Right lung (tissue), 10 donors: ENCODE measurements at places on chromosomes 2 and 18. TPM values are rescaled to one million over a fixed set of nuclear protein-coding genes. Genes with fewer than 3 reads are reported as not detected.

DNA sequence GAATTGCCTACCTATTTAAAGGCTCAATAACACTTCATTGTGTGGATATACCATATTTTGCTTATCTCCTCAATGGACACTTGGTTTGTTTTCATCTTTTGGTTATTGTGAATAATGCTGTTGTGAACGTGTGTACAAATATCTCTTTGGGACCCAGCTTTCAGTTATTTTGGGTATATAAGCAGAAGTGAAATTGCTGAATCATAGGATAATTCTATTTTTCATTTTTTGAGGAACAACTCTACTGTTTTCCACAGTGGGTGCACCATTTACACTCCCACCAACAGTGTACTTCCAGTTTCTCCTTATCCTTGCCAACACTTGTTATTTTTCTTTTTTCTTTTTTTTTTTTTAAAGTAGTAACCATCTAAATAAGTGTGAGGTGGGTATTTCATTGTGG lies 29.0 kb downstream of the PTPN4 start:
- no peak for DNase-seq

RTP5 gene
- not detected for polyA plus RNA-seq

GRCh38 chr2:71611247-71611646 lies 157.9 kb downstream of the DYSF start:
- no peak for DNase-seq

- DNase-seq = no peak
These were observed 92.7 kb downstream of the FAM210A start for GRCh38 chr18:13633700-13634099.

- no peak for DNase-seq
These were observed 27.0 kb upstream of the DPYSL5 start for GRCh38 chr2:26820932-26821331.

EVX2 gene
- not detected for polyA plus RNA-seq

DNA sequence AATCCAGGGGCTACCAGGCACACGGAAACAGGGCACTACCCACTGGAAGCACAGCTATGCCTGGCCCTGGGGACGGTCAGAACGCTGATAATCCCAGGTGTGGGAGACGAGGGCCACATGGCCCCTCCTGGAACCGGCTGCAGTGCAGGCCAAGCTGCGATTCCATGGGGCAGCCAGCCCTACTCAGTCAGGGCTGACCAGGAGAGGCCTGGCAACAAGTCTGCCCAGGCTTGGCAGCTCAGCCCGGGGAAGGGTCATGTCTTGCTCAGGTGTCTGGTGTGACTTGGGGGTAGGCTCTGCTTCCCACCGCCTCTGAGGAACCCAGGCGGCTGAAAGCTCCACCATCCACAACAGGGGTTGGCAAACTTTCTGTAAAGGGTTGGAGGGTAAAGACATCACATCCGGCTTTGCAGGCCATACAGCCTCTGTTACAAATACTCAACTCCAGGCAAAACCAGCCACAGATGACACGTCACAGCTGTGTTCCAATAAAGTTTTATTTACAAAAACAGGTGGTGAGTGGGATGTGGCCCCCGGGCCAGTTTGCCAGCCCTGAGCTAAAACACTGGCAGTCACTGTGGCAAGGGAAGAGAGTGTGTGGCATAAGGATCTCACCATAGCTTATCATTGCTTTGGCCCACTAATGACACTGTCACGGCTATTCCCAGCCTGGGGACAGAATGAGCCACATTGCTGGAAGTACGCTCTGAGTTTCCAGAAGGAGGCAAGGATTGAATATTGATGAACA lies 85.2 kb downstream of the NDUFA10 start:
- no peak for DNase-seq

DNA sequence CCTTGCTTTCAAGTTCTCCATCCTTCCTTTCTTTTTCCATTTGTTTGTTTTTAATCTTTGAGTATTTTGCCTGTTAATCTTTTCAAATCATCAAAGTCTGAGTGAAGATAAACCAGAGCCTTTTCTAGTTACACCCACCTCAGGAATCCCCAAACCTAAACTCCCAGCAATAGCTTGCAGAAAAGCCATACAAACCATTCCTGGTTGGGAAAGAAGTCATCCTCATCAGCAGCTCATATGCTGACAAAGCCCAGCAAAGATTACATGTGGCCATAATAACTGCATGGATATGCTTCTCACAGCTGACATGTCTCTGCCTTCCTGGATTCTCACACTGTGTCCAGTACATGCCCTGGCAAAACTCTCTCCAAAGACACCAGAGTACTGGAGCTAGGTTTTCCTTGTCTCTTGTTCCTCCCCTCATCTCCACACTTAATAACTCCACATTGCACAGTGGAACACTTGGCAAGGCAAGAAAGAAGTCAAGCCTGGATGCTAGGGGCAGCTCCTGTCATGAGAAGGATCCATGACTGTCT lies 126.4 kb upstream of the TLK1 start:
- DNase-seq = no peak

DNA sequence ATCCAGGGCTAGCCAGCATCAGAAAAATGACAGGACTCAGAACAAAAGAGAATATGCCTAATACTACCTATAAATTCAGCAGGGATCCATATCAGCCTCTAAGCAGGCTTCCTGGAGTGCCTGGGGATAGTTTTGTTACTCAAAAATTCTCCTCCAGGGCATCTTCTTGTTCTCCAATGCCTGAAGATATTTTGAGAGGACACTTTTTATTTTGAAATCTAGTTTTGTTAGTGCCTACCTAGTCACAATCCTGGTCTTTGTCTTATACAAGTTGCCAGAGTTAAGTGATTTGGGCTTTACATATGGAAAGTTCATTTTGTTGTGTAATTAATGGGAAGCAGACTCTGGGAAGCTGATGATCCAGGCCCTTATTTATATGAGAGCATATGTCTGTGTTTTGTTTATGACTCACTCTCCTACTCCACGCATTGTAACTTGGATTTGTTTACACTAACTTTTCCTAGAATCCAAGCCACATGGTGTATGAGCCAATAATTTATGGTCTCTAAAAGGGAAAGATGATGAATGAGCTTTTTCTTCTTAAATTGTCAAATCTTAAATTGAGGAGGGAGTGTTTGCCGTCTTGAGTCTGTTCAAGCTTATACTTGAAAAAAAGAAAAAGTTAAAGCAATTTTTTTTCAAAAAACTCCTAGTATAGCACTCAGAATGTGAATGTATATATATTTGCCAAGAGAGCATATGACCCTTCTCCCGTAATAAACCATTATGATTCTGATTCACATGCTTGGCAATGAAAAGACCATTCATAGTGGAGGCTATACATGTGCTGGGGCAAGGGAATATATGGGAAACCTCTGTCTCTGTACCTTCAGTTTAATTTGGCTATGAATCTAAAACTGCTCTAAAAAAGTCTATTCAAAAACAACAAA lies 370.3 kb downstream of the SETBP1 start:
- peak; percentile 77 for DNase-seq
